Left forelimb (tissue), 1 donor: ENCODE measurements at places on chromosomes 7 and 10.

DNA sequence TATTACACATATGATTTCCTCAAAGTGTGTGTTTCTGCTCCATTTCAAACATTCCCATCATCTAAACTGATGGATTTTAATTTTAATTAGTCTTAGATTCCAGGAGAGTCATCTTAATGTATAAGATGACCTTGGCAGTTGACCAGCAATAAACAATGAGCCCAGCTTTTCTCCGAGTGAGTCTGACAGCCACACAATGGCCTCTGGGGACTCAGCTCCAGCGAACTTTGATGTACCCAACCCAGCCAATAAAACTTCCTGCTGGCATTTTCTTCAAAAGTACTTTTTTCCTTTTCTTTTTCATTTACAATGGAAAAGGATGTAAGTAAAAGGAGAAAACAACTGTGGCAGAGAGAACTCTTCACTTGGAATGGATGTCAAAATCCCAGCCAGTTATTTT is 139.1 kb upstream of the CTBP2 start:
- no peak for DNase-seq

- no peak for DNase-seq
Observed at GRCh38 chr7:152597507-152597906, 78.4 kb downstream of the XRCC2 start.

DNA sequence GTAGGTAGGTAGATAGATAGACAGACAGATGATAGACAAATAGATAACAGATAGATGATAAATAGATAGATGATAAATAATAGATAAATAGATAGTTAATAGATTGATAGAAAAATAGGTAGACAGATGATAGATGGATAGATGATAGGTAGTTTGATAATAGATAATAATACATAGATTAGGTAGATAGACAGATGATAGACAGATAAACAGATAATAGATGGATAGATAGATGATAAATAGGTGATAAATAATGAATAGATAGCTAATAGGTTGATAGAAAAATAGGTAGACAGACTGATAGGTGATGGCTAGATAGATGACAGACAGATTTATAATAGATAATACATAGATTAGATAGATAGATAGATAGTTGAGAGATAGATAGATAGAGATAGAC is 350.5 kb upstream of the DPP6 start:
- DNase-seq = no peak

- no peak for DNase-seq
Observed at GRCh38 chr10:88793712-88794299, 8.7 kb upstream of the LIPM start.
